CD4-positive, alpha-beta T cell treated with Interferon alpha-2 for 1 hour (primary cell): ENCODE measurements at places on chromosomes 5 and 9.

DNA sequence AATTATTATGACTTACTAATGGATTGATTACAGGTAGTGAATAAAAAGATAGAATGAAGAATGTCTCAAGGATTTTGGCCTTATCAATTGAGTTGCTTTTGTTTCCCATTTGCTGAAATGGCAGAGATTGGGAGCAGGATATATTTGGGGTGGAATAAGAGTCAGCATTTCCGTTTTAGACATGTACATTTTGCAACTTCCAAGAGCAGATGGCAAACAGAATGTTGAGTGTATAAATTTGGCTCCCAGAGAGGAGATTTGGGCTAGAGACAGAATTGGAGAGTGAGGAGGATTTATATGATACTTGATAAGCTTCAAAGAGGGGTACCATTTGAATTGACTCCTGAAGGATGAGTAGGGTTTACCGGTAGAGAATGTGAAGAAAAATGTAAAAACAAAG lies 437.9 kb upstream of the PAPPA start:
- no peak for DNase-seq

- DNase-seq: no peak
These were observed 546.9 kb upstream of the C9orf72 start for GRCh38 chr9:28120184-28120583.

DNA sequence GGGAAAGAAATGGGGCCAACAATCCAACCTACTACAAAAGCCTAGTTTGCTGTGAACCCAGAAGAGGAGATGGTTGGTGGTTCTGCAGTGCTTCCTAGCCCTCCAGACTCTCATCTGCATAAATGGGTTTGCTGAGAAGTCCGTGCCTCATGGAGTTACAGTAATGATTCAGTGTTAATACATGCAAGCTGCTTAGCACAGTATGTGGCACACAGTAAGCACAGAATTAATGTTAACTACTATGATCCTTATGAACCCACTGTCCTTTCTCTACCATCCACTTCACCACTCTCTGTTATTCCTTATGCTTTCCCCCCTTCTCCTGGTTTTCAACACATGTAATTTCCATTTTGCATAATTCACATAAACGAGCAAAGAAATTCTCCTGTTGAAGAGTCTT lies 100.0 kb downstream of the ACTBL2 start:
- no peak for DNase-seq

DNA sequence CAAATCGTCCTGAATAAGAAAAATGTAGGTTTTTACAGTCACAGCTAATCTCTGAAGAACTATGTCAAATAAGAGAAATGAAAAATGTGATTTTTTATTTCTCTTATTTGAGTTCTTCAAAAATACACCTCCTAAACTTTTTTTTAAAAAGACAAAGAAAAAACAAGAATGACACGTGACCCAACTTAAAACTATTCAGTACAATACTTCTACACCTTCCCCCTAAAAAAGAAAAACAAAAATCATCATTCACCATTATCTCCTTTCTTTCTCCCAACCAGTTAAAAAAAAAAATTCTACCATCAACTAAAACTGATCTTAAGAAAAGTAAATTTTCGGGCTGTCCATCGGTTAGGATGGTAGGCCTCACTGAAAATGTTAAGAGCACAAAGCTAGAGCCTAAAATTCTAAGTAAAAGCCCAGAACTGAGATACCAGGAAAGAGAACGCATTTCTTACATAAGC lies 2.1 kb downstream of the RNF145 start:
- DNase-seq: no peak
